Pons (tissue), 1 donor: ENCODE measurements at places on chromosomes 5 and 9.
A peak's percentile ranks its signal among the peaks of the same experiment; 100 is the strongest.

- DNase-seq: no peak
These were observed 22.6 kb upstream of the ANKDD1B start for GRCh38 chr5:75588666-75589065.

DNA sequence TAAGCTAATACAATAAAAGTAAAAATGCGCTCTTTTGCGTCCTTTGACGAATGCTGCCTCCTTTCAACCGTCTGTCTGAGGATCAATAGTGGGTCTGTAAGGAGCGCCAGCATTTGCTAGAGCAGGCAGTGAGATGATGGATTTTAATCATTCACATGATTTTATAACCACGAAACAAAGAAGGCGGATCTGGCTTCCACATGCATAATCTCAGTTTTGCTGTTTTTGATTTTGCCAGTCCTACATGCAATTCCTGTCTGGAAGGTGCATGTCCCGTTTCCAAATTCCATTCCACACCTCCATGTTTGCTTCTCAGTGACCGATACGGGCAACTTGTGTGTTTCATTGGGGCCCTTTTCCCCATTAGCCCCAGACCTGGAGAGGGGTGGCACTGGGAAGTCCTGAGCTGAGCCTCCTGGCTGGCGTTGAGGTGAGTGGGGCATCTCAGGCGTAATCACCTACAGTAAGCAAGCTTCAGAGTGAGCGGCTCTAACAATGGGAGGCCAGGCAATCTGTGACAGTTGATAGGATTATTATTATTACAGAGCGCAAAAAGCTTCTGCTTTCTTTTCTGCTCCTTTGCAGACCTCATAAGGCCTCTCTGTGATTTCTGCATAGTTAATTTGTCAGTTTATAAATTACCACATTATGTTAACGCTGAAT, 405.4 kb downstream of the ZSWIM6 start:
- DNase-seq: no peak

- peak; percentile 80 for DNase-seq
These were observed 146.2 kb downstream of the RGS3 start for GRCh38 chr9:113609562-113610318.

- no peak for DNase-seq
These were observed 138.3 kb downstream of the CDK5RAP2 start for GRCh38 chr9:120441426-120442307.

GRCh38 chr5:128572930-128573319, 34.9 kb upstream of the FBN2 start:
- DNase-seq: no peak

- peak; percentile 93 for DNase-seq
These were observed 637 bp upstream of the ERBIN start for GRCh38 chr5:65925601-65926275.

DNA sequence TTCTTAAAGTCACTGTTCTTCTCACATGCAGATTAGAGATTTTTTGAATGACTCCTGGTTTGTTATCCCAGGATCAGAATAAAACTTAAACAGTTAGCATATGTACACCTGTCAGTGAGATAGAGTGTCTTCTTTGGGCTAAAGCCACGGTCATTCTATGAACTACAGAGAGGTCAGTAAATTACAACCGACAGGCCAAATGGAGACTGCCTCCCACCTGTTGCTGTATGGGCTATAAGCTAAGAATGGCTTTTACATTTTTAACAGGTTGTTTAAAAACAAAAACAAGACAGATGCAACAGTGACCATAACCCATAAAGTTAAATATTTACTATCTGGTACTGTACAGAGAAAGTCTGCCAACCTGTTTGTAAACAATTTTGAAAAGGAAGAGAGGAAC, 125.7 kb downstream of the ELAVL2 start:
- no peak for DNase-seq

DNA sequence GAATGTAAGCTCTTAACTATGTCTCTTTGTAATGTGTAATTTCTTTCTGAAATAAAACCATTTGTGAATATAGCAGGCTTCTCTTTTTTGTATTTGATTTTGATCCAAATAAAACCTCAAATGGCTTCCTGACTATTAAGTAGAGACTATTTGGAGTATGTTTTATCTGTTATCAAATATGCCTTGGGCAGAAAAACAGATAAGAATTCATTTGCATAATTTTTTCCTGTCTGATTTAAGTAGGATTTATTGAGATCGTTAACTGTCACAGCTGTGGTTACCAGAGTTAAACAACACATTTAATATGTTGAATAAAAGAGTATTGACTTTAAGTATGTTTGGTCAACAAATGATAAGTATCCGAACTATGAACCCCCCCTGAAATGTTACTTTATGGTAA, 104.9 kb downstream of the MELK start:
- DNase-seq: no peak

DNA sequence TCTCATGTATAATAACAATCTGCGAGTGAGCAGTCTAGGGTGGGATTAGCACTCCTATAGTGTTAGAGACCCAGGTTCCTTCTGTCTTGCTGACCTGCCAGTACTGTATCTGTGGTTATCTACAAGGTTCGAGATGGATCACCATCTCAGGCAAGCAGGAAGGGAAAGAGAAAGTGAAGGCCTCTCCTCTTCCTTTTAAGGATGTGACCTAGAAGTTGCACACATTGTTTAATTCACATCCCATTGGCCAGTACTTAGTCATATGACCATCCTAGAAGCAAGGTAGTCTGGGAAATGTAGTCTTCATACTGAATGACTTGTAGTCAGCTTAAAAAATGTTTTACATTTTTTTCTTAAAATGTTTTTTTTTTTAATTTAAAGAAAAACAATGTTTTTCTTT, 168.6 kb downstream of the CARTPT start:
- DNase-seq: peak; percentile 41

GRCh38 chr5:55541056-55541635, 6.4 kb upstream of the PLPP1 start:
- no peak for DNase-seq

GRCh38 chr5:13477118-13477737, 467.3 kb downstream of the DNAH5 start:
- DNase-seq: no peak

GRCh38 chr5:132098621-132099020, 25.0 kb downstream of the CSF2 start:
- no peak for DNase-seq

DNA sequence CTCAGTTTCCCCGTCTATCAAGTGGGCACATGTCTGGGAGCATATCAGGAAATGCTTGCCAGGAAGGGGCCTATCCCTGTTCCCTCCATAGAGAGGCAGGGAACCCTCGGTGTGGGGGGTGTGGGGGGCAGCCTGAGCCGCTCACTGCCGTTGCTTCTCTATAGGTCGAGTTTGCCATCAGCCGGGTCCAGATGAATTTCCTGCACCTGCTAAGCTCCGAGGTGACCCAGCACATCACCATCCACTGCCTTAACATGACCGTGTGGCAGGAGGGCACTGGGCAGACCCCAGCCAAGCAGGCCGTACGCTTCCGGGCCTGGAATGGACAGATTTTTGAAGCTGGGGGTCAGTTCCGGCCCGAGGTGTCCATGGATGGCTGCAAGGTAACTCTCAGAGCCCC, 13.8 kb upstream of the ORM1 start:
- no peak for DNase-seq

DNA sequence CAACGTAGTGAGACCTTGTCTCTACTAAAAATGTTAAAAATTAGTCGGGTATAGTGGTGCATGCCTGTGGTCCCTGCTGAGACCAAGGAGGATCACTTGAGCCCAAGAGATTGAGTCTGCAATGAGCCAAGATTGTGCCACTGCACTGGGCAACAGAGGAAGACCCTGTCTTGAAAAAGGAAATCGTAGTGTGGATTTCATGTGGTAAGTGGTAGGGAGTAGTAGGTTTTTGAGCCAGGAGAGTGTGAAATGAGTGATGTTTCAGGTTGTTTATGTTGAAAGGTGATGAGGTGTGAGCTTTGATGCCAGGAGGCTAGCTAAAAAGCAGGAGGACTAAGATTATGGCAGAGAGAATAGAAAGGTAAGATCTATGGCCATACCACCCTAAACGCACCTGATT, 5.9 kb downstream of the MATR3 start:
- no peak for DNase-seq

DNA sequence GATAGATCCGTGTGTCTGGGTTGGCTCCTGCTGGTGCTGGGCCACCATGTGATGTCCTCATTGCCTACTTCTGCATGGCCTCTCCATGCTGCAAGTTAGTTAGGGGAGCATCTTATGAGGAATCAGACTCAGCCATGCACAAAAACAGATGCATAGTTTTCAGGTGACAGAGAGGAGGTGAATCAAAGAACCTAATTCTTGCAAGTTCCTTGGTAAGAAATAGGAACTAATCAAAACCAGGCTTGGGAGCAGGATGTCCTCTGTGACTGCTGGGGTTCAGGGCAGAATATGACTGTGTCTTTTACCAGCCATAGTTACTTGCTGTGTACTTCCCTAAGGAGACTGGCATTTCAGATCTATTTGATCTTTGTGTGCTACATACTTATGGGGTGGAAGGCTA, 61.6 kb downstream of the C9orf152 start:
- DNase-seq: no peak

DNA sequence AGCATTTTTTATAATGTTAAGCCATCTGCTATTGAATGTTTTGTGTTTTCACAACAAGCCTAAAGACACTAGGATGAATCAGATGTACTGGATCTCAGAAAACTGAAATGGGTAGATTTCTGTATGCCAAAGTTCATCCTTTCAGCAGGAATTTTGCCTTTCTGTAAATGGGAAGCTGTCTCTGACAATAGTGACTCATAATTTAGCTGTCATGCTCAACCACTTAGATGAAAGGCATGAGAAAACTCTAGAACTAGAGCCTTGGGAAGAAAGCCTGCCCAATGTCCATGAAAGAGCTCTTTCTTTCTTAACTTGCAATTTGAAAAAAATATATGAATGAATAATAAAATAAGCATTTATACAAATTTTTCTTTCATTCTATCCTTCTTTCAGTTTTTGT, 616.0 kb upstream of the EDIL3 start:
- DNase-seq: no peak

DNA sequence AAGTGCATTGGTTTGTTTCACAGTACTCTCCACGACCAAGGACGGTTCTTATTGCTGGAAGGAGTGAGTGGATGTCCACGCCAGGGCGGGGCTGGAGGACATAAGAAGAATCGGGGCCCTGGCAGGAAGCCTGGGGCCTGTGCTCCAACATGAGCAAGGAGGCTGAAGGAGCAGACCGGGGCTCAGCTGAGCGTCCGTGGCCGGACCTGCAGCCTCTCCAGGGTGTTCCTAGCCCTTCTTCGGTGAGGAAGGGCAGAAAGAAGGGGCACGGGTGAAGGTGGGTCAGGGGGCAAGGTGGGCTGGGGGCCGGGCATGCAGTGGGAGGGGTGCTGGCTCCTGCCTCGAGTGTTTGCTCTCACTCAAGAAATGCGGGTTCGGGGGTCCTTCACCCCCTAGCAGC, 18.1 kb downstream of the FAM78A start:
- DNase-seq: no peak

- DNase-seq: no peak
These were observed 132.4 kb upstream of the FTMT start for GRCh38 chr5:121719255-121719654.

DNA sequence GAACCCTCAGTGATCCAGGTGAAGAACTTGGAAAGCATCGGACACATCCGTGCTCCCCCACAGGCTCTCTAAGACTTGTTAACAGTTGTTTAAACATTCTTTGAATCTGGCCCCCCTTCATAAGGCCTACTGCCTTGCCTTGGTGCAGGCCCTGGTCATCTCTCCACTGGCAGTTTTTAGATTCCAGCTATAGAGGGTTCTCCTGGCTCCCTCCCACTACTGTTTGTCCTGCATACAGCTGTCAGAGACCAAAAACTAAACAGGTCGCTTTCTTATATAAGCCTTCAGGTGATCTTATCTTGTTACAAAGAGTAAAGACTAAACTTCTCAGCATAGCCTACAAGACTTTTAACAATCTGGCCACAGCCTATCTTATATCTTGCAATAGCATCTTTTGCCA, 32.3 kb downstream of the NRG2 start:
- DNase-seq: no peak

GRCh38 chr5:78907255-78907891, 77.7 kb downstream of the ARSB start:
- no peak for DNase-seq

- no peak for DNase-seq
These were observed 32.6 kb downstream of the CD180 start for GRCh38 chr5:67163863-67164595.

DNA sequence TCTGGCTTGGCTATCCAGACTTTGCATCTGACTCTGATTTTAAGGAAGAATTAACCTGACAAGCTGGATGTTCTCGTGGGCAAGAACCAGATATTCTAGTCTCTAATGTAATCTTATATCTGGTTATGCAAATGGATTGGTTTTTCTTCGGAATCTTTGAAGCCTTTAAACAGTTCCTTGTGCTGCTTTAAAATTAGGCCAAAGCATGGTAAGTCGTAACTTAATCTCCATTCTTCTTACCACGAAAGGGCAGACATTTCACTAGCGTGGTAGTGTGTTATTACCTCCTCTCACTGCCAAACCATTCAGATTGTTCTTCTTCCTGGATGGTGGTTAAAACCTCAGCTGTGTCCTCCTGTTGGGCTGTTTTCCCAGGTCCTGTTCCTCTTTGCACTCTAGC, 34.1 kb upstream of the TTC23L start:
- no peak for DNase-seq

DNA sequence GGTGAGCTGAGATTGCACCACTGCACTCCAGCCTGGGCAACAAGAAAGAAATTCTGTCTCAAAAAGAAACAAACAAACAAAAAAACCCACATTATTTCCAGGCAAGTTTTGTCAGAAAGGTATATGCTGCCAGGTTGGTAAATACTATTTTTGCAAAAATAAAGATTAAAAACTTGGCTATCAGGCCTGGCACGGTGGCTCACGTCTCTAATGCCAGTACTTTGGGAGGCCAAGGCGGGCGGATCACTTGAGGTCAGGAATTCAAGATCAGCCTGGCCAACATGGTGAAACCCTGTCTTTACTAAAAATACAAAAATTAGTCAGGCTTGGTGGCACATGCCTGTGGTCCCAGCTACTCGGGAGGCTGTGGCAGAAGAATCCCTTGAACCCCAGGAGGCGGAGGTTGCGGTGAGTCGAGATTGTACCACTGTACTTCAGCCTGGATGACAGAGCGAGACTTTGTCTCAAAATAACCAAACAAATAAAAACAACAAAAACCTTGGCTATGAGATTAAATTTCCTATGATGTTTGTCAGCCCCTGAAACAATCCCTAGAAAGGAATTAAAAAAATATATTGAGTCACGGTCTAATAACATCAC, 22.7 kb downstream of the AGXT2 start:
- DNase-seq: no peak

DNA sequence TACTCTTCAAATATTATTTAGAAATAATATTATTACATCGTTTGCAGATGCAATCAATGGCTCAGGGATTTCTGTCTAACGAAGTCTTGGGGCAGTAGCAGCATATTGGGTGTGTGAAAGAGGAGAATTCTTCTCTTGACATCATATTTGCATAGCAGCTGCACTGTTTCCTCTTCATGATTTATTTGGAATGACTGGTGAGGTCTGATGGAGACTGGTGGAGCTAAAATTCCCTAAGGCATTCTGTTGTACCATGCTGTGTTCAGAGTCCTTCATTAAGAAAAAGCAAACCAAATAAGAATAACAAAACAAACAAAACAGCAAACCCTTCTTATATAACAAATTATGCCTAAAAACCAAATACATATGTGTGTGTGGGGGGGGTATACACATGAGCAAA, 177.6 kb downstream of the DIRAS2 start:
- DNase-seq: peak; percentile 40
